OCI-M1 (cell line): ENCODE measurements at places on chromosomes 12 and 14.
A peak's percentile ranks its signal among the peaks of the same experiment; 100 is the strongest.

- no peak for DNase-seq
These were observed 78.0 kb downstream of the NOC4L start for GRCh38 chr12:132222096-132222807.

DNA sequence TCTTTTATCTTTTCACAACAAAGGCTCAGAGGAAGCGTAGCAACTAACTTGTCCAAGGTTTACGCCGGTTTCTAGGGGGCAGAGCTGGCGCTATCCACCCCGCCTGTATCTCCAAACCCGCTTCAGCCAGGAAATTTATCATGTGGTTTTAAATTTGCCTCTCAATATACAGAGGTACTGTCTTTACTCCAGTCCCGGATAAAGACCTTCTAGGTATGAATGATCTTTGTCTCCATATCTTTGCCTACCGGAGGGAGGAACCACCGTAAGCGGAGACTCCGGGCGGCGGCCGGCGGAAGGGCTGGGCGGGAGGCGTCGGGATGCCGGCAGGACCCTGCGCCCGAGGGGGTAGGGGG is 693 bp upstream of the RIMKLB start:
- peak; percentile 78 for DNase-seq

DNA sequence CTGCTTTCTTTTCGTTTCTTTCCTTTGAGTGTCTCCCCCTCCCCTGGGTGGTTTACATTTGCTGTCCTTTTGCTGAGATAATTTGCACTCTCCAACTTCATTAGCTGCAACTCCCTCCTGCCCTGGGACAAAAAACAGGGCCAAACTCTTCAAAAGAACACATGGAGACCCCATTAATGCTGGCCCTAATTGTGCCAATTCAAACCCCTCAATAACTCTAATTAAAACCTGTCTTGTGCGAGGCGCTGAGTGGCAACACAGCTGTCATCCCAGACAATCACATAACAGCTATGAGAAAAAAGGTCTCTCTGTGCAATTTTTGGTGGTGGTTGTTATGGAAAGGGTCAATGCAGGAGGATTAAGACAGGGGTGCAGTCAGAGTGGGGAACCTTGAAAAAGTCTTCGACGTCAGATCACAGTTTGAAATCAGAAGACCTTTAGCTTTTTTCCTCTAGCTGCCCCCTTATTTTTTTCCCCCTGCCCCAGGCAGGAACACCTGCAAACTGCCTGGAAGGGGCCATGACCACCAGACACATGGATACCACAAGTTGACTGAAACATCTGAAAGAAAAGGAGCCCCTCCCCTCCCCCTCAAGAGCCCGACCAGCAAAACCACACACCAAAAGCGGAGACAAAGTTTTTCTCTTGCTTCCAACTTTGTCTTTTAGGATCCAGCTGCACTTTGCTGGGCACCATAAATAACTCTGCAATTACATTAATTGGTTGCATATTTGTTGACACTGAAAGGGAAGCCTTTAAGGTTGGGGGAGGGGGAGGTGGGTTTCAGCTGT is 26.5 kb upstream of the SMOC1 start:
- no peak for DNase-seq

DNA sequence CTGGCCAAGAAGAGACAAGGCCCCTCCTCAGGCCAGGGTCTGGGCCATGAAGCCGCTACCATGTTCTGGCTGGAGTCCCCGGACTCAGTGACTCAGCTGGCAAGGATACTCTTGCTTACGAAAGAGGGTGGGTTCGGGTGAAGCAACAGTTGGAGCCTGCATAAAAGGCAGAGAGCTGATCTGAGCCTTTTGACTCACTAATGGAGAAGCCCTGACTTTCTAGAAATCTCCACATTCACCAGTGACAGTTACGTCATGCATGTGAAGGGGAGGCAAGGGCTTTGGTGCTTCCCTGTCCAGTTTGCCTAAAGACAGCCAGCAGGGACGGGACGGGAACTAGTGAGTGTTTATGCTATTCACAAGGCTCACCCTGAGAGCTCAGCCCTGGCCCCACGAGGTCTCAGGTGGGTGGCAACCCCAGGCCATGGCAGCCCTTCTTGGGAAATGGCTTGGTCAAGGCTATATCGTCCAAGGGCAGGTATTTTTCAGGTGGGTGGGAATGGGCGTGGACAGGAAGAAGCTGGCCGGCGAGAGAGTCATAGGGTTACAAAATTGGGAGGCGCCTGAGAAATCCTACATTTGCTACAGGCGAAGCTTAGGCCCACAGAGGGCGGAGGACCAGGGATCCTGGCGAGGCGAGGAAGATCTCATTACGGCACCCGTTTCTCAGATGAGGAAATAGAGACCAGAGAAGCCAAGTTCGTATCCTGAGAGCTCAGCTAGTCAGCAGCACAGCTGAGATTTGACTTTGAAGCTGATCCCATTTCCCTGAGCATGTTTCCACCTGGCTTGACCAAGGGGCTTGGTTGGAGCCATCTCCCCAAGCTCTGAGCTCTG is 314.6 kb downstream of the BCL11B start:
- peak; percentile 0 for DNase-seq

GRCh38 chr12:66189889-66190288 is 875 bp downstream of the IRAK3 start:
- no peak for DNase-seq

DNA sequence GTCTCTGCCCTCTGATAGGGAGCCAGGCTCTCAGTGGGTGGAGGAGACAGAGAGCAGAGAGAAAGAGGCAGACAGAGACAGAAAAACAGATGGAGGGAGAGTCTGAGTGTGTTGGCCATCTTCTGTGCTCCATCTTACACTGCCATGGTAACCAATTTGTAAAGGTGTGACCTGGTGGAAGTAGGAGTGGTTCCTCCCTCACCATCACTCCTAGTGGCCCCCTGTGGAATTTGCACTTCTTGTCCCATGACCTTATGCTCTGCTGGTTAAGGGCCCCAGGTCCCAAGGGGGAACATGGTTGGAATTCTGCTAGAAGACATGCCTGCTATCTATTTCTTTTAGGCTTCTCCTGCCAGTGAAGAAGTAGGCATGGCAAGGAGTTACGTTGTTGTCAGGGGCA is 376.7 kb upstream of the CCDC196 start:
- no peak for DNase-seq

GRCh38 chr12:53466640-53467039 is 14.7 kb downstream of the PCBP2 start:
- DNase-seq: no peak

- DNase-seq: no peak
These were observed 24.8 kb downstream of the BCL11B start for GRCh38 chr14:99247101-99247729.

GRCh38 chr12:20631711-20632110 is 63.4 kb upstream of the SLCO1C1 start:
- no peak for DNase-seq

- no peak for DNase-seq
These were observed 59.0 kb downstream of the GALNT16 start for GRCh38 chr14:69318901-69319475.
